NCI-H146 (cell line): ENCODE measurements at places on chromosomes 2 and 18.

GRCh38 chr2:197477797-197478196 lies 21.8 kb downstream of the HSPD1 start:
- no peak for DNase-seq

GRCh38 chr2:143608063-143608423 lies 478.8 kb downstream of the ARHGAP15 start:
- no peak for DNase-seq

DNA sequence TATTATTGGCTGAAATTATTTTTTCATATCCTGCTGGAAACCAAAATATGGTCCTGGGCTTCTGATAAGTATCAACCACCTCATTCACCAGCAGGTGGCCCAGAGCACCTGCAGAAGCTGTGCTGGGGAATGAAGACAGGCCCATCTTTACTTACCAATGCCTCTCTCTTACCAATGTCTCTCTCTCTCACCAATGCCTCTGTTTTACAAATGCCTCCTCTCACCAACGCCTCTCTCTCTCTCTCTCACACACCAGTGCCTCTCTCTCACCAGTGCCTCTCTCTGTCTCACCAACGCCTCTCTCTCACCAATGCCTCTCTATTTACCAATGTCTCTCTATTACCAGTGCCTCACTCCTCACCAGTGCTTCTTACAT lies 2.3 kb upstream of the MAL start:
- DNase-seq, result peak; percentile 60

- no peak for DNase-seq
These were observed 176.0 kb downstream of the CTIF start for GRCh38 chr18:48714873-48715272.

GRCh38 chr2:49251766-49252165 lies 97.5 kb upstream of the FSHR start:
- no peak for DNase-seq

DNA sequence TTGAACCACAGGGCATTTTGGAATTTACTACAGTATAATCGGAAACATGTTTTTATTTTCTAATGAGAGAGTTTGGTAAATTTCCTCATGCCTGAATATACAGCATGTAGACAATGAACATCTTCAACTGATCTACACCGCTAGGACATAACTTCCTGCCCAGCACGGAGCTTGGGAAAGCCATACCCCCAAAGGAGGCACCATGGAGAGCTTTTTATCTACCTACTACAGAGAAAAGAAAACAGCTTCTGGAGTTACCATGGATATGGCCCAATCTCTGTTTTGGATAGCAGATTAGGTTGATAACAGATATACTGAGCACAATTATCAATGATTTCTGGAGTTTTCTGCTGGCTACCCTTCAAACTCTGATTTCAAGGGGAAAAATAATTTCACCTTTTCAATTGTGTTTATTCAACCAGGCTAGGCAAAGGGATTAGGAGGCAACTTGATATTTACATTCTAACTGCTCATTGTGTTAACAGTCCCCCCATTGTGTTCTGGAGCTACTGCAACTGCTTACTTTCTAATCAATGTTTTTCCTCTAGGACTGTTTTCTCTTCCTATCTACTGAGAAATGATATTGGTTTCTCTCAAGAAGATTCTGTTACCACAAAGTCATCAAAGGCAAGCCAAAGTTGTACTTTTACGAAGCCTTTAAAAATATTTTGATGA lies 123.0 kb upstream of the ARHGAP28 start:
- DNase-seq, result no peak

GRCh38 chr2:235005603-235006259 lies 53.9 kb downstream of the SH3BP4 start:
- peak; percentile 69 for DNase-seq

GRCh38 chr18:10035281-10035991 lies 121.6 kb downstream of the VAPA start:
- peak; percentile 83 for DNase-seq

DNA sequence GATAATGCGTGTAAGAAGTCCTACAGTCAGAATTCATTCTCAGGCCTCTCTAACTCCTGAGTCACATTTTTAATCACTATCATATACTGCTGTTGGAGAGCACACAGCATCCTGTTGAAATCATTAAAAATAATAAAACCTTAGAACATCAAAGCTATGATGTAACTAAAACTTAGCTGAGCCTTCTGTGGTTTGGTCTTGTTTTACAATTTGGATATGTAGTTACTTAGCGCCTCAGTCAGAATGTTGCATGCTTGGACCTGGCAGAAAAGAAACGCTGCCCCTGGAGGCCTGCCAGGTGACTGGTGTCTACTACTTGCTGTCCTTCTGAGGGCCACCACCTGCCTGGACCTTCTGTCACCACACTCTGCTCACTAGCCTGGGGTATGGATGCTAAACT lies 261.1 kb upstream of the RASGRP3 start:
- DNase-seq, result no peak

DNA sequence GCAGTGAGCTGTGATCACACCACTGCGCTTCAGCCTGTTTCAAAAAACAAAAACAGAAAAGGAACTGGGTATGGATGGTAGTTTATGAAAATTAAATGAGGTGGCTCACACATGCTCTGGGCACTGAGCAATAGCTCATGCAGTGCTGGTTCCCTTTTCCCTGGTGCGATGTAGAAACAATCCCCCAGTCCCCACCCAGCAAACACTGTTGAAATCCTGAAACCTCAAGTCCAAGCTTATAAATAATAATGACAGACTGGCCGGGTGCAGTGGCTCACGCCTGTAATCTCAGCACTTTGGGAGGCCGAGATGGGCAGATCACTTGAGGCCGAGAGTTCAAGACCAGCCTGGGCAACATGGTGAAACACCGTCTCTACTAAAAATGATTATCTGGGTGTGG lies 55.4 kb upstream of the SMAD2 start:
- DNase-seq, result no peak

DNA sequence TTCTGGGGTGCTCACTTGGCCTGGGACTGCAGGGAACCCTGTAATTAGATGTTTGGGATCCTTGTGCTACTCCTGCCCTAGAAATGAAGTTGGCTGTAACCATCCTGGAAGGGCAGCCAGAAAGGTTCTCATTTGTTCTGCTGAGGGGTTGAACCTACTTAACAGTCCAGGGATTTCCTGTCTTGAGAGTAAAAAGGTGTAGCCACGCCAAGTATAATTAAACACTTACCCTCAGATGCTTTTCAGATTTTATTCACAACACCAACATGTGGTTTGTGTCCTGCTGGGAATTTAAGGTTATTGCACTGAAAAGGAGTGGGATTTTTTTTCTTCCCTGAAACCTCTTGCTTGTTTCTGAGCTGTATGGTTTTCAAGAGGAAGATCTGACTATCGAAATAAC lies 222.4 kb upstream of the APCDD1 start:
- no peak for DNase-seq

DNA sequence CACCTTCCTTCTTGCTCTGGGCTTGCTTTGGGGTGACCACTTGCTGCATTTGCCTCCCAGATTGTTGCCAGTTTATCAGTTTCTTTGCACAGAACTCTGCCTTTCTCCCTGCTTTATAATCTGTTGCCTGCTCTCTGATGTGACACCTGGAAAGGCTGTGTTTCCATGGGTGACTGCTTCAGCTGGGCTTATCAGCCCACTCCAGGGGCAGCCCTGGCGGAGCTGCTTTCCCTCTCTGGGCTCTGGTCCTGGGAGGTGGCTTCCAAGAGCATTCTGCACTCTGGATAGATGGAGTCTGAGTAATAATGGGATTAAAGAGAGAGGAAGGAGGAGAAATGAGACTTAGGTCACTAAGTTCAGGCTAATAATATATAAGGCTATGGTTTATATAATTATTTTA lies 352.7 kb downstream of the TSN start:
- no peak for DNase-seq

- peak; percentile 70 for DNase-seq
These were observed 90.5 kb downstream of the ICOS start for GRCh38 chr2:204027091-204027490.

DNA sequence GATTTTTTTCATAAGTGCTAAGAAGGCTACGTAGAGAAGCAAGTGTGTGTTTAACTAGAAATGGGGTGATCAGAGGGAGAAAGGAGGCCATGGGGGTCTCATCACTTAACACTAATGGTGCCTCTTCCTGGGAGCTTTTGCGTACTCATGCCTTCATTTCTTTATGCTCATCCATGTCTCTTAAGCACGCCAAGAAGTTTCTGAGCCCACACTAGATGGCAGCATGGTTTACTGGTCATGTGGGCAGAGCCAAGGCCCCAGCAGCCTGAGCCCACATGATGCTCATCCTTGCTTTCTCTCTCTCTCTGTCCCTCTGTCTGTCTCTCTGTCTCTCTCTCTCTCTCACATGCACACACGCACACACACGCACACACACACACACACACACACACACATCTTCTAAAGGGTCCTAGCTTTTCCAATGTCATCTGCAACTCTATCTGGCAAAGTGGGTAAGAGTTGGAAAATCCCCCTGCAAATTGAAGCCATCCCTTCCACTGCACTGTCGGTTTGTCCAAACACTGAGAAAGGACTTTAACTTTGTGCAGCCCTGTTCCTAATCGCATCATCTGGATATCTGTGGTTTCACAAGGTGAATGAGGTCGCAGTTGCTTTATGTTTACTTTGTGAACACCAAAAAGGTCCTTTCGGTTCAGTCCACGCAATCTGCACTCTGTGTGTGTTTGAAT lies 137.1 kb upstream of the CCDC68 start:
- peak; percentile 46 for DNase-seq

DNA sequence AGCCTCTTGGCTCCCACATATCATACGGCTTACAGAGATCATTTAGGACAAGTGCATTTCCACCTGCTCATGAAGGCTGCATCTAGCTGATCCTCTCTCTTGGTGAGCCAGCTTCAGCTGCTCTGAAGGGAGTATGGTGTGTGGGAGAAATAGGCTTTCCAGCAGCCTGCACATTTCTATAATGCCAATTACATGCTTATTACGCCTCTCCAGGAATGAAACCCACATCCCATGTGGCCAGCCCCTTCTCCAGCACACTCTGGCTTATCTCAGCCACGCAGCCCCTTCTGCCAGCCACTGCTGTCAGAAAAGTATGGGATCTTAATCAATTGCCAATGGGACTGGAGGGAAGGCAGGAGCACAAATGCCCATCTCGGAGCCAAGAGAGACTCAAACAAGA lies 117.5 kb downstream of the GALNT14 start:
- no peak for DNase-seq

DNA sequence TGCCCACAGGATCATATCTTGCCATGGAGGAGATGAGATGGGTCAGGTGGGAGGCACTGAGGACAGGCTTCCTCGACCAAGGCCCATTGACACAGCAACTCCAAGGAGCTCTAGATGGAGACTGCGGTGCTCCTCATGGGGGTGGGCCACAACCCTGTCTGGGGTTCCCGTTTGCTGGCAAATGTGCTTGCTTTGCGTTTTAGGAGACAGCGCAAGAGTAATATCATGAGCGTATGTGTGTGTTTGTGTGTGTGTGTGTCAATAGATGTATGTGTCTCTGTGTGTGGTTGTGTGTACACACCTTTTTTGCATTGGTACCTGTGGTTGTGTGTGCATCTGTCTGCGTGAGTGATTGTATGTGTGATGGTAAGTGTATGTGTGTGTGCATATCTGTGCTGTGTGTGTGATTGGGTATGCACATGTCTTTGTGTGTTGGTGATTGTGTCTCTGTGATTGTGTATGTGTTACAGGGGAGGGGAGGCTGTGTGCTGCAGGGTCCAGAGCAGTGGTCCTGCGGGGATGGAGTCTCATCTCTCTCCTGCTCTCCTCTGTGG lies 4.4 kb downstream of the FBLN7 start:
- DNase-seq, result no peak

DNA sequence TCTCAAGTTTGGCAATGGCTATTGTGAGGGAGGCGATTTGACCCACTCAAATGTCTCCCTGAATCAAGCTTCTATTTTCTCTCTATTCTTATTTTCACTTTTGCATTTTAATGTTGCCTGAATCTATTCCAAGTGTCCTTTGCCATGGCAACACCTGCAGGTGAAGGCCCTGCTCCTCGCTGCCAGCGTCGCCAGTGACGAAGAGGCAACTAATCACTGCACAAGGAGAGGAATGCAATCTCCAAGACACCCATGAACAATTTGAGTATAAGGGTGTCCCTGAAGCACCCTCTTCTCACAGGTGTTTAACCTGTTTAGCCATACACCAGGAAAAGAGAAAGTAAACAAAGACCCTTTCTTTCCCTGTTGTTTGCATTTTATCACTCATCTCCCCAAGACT lies 165.6 kb upstream of the VRK2 start:
- peak; percentile 45 for DNase-seq

- DNase-seq, result no peak
These were observed 62.1 kb downstream of the TCF4 start for GRCh38 chr18:55525845-55526244.

DNA sequence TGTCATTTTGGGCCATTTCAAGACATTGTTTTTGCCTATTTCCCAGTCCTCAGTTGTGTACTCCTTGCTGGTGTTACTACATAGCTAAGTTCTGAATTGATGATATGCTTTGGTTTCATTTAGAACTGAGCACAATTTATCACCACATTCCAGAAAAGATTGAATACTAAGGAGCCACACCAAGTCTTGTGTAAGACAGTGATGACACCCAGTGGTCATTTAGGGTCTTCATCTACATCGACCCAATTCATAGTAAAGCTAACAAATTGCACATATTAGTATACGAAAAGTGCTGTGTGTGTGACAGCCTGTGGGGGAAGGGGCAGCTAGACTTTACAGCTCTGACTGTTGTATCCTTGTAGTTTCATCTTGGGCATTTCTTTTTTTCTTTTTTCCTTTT lies 10.9 kb upstream of the DLX2 start:
- peak; percentile 18 for DNase-seq

DNA sequence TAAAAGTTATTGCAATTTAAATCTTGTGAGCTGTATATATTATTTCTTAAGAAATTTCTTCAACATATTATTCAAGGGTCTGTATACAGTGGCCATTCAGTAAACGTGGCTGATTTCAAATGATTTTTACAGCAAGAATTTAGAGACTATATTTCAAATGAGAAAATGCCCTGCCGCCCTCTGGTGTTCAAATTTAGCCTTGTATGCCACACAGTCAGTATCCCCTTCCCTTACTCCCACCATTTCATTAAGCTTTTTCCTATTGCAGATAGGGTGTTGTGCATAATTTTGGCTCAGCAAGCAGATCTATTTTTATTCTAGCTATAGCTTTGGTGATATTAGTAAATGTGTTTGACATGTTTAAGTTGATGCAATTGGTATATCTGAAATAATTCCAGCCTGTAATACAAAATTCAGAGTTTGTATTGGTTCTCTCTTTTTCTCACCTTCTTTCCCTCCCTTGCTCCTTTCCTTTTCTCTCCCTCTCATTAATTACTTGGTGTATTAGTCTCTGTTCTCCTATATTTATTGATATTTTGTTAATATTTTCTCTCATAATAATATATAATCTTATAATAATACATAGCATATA lies 22.8 kb upstream of the SCN7A start:
- DNase-seq, result peak; percentile 12

DNA sequence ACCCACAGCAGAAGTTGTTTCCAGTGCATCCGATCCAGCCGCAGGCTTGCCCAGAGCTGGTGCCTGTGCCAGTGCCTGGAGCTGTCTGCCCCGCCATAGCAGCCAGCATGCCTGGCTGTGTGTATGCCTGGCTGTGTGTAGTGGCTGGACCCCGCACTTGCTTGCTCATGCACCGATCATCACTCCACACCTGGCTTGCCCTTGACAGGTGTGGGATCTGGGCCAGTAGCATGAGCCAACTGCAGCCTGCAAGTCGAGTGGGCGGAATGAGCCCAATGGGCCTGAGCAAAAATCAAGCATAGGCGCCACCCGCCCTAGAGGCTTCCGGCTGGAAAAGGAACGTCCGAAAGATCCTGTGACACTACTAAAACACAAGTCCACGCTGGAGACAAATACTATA lies 74.5 kb downstream of the EPB41L3 start:
- no peak for DNase-seq

- DNase-seq, result peak; percentile 96
These were observed 183.4 kb upstream of the FN1 start for GRCh38 chr2:215619022-215619958.
